Astrocyte of the spinal cord (primary cell): ENCODE measurements at places on chromosomes 4 and X.
A peak's percentile ranks its signal among the peaks of the same experiment; 100 is the strongest.

DNA sequence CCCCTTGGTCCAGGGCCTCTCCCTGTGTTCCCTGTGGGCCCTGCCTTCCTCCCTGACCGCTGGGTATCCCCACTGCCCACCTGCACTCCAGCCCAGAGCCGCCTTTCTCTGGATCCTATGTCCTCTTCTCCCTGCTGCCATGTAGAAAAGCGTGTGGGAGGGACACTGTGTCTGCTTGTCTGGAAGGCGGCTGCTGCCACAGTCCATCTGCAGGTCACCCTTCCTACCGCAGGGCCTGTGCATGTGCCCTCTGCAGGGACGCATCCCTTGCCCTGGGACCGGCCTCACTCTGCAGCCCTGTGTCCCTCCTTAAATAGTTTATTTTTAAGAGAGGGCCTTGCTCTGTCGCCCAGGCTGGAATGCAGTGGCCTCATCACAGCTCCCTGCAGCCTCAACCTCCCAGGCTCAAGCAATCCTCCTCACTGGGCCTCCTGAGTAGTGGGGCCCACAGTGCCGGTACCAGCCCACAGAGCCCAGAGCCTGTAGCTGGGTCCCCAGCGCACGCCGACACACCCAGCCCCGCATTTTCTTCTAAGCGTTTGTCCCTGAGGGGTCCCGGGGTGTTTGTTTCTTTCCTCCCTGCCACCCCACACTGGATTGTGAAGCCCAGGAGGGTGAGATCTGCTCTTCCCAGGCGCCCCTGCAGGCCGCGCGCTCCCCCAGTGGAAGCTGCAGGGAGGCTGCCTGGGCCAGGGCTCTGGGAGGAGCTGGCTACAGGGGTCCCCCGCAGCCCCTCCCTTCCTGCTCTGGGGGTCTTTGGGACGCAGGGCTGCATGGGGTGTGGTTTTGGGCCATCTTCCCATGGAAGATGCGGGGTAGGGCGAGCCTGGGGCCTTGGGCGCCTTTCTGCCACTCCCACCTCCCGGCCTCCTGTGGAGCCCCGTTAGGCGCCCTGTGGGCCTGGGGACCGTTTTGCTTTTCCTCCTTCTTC lies 12.8 kb upstream of the NAT8L start:
- DNase-seq, result no peak

DNA sequence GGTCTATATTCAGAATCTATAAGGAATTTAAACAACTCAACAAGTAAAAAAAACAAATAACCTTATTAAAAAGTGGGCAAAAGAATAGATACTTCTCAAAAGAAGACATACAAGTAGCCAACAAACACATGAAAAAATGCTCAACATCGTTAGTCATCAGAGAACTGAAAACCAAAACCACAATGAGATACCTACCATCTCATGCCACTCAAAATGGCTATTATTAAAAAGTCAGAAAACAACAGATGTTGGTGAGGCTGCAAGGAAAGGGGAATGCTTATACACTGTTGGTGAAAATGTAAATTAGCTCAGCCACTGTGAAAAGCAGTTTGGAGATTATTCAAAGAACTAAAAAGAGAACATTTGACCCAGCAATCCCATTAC lies 201.6 kb downstream of the QDPR start:
- peak; percentile 37 for DNase-seq

GRCh38 chr4:173990869-173991210 lies 292.6 kb downstream of the FBXO8 start:
- DNase-seq, result no peak

DNA sequence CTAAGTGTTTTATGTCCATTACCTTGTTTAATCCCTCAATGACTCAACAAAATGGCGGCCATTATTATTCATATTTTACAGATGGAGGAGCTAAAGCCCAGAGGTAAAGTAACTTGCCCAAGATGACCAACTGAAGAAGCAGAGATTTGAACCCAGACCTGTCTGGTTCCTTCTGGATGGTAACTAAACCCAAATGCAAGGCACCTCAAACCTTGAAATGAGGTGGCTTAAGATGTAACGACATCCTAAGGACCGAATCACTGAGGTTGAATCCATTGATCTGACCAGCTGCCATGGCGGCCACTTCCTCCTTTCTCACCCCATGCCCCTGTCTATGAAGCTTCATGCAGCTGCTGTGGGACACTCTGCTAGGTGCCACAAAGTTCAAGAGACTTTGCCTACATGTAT lies 932 bp downstream of the TLR10 start:
- no peak for DNase-seq

DNA sequence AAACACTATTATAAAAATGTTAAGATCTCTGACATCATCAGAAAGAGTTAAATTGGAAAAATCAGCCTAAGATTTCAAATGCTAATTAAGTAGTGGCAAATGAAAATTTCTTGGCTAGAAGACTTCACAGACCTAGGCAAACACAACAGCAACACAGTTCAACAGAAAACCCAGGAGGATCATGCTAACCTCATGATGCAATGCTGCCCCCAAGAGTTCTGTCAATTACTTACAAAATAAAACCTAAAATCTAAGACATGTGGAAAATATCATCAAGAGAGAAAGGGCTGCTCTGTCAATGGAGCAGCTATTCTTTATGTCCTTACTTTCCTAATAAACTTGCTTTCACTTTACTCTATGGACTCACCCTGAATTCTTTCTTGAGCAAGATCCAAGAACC lies 21.0 kb downstream of the S100G start:
- peak; percentile 70 for DNase-seq

DNA sequence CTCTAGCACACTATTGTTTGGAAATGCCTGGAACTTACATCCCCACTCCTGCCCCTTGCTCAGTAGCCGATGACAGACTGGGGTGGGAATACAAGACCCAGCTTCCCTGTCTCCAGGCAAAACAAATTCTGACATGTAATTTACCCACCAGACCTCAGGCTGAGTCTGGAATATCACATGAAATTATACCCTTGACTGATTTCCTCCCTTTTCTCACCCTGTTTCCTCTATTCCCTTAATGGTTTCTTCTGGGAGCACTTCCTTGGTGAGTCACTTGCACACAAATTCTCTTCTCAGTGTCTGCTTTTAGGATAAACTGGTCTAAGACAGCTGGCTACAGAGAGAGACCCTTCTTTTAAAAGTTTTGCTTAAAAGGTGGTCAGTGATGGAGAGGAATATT lies 65.8 kb upstream of the DIPK2B start:
- DNase-seq, result no peak

DNA sequence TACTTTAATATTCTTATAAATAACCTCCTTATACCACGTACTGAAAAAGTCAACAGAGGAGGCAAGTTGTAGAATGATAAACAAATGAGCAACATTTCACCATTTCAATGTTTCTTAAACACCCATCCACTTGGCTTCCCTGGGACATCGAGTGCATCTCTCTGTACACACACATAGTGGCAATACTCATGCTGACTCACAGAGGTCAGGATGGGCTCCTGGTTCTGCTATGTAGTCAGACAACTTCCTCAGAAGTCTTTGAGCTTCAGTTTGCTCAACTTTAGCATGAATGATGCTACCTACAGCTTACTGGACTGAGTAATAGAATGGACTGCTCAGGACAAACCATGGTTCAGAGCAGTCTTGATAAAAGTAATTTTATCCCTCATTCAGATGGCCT lies 56.9 kb downstream of the MAD2L1 start:
- DNase-seq, result peak; percentile 38

GRCh38 chr4:19438233-19438632 lies 813.5 kb upstream of the SLIT2 start:
- peak; percentile 26 for DNase-seq

- no peak for DNase-seq
Measured at GRCh38 chrX:102860235-102860634, 76.8 kb upstream of the RAB40AL start.

DNA sequence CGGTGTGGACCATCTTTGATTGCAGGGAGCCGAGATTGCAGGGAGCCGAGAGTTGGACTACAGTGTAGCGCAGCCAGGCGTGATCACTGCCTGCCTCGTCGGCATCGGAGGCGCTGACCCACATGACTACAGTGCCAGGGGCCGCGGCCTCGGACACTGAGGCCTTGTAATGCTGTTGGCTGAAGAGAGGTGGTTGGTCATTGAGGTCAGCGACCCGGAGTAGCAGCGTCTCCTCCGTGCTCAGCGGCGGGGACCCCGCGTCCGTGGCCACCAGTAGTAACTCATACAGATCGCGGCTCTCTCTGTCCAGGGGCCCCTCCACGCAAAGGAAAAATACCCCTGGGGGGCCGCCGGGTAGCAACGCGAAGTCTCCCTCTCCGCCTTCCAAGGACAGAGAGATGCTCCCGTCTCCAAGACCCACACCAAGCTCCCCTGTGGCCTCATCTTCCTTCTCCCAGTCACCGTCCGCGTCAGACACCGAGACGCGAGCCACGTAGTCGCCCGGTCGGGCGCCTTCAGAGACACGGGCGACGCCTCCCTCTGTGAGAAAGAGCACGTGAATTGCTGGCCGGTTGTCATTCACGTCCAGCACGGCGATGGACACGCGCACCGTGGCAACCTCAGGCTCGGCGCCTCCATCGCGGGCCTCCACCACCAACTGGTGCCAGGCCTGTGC lies 1.9 kb downstream of the DCHS2 start:
- DNase-seq, result no peak

GRCh38 chrX:110175146-110175545 lies 142.7 kb downstream of the AMMECR1 start:
- DNase-seq, result no peak

DNA sequence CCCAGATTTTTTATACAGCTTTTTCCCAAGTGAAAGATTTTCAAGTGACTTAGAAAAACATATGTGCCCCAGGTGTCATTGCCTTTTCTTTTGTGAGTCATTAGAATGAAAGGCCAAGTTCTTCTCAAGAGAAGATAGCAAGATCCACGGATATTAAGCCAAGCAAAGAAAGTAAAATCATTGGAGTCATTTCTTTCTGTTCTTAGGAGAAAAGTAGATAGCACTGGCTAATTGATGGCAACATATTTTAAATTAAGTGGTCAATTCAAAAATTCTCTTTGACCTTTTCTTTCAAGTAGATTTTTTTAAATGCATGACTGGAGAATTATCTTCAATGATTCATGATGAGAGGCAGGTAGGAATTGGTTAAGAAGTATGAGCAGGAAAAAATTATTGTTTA lies 94.4 kb downstream of the HHIP start:
- DNase-seq, result peak; percentile 44

- DNase-seq, result no peak
Measured at GRCh38 chr4:57194068-57194611, 84.0 kb upstream of the IGFBP7 start.

DNA sequence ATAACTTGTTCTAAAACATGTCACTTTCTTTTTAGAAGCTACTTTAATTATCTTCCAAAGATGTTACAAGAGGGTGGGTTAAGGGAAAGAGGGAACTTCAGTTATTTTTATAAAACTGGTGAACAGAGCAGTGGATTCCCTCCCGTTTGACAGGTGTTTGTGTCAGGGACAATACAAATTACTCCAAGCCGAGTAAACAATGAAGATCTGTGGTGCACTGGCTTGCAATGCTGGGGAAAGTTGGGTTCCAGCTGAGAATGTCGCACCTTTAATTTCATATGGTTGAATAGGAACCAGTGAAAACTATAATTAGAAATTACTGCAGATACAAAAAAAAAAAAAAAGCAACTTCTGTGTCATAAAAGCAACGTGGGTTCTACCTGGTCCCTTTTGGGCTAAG lies 98.6 kb upstream of the TTC29 start:
- no peak for DNase-seq

DNA sequence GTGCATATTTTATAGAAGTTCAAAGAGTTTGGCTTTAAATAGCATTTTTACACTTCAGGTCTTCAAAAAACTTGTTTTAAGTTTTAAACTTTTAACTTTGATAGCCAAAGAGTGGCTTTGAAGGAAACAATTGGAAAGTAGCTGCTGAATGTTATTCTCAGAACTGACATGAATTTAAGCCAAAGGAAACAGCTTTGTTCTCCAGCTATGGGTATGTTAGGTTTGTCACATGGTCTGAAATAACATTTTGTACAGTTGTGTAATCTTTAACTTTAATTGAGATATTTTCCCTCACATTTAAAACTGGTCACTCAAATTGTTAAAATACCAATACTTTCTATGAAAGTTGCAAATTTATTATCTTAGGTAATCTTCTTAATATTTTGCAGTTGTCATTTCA lies 564.7 kb downstream of the IL15 start:
- no peak for DNase-seq

DNA sequence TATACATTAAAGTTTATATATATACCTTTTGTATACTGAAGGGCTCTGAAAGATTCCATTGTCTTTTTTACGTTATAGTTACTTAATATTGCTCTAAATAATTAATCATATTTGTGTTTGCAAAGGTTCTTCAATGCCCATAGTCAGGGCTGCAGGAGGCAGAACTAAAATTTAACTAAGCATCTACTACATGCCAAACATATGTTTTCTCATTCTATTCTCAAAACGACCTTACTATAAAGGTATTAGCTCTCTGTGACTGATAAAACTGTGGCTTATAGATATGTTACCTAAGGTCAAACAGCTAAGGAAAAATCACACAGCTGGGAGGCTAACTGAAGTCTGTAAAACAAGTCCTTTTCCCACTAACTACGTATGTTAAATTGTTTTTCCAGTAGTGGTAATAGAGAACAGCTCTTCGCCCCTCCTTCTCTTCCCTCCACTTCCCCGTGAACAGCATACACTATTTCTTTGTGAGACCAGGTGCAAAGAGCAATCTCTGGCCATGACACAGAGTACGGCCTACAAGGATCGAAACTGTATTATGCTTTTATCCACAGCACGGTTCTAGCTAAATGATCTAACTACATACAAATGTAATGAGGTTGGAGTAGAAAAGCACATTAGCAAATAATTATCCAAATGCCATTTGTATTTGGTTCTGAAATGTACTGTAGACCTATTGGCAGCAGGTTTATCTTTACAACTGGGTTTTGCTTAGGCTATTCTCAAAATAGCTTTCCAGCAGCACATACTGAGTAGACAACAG lies 1.7 kb downstream of the CNOT6L start:
- no peak for DNase-seq

DNA sequence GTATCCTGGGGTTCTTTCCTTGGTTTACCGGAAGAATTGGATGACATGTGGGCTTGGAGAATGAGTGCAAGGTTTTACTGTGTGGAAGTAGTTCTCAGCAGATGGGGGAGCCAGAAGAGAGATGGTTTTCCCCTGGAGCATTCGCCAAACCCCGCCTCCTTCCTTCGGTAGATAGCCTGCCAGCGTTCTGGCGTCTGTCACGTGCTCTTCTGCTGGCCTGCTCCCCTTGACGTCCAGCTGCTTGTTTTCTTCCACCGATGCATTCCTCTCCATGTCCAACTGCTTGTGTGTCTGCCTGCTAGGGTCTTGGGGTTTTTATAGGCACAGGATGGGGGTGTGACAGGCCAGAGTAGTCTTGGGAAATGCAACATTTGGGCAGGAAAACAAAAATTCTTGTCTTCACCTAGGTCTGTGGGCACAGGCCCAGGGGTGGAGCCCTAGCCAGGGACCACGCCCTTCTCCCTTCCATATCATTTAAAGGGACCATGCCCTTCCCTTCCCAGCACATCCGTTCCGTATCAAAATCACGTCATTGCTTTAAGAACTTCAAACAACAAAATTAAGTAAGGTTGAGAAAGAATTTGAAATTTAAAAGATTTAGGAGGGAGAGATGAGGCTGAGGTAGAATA lies 538.7 kb upstream of the SMIM31 start:
- DNase-seq, result no peak

GRCh38 chr4:38979081-38979480 lies 53.1 kb downstream of the TMEM156 start:
- no peak for DNase-seq

GRCh38 chr4:101280866-101281600 lies 66.3 kb downstream of the PPP3CA start:
- no peak for DNase-seq

GRCh38 chrX:111585337-111585736 lies 73.9 kb downstream of the SERTM2 start:
- no peak for DNase-seq

- peak; percentile 17 for DNase-seq
Measured at GRCh38 chrX:10833299-10834169, 213.1 kb upstream of the MID1 start.
